ENCODE measurements at places on chromosomes 6 and 20. TPM values are rescaled to one million over a fixed set of nuclear protein-coding genes. Genes with fewer than 3 reads are reported as not detected.

Gene GINS1
- polyA plus RNA-seq = 2.4 TPM

GRCh38 chr20:584161-584970 is 25.7 kb downstream of the TCF15 start:
- no peaks in the 10 kb centered on the region for H3K27me3 ChIP-seq
- H3K36me3 ChIP-seq = no peaks in the 10 kb centered on the region
- no peak overlapping the region for H3K27ac ChIP-seq
- H3K4me3 ChIP-seq = no peak overlapping the region

DNA sequence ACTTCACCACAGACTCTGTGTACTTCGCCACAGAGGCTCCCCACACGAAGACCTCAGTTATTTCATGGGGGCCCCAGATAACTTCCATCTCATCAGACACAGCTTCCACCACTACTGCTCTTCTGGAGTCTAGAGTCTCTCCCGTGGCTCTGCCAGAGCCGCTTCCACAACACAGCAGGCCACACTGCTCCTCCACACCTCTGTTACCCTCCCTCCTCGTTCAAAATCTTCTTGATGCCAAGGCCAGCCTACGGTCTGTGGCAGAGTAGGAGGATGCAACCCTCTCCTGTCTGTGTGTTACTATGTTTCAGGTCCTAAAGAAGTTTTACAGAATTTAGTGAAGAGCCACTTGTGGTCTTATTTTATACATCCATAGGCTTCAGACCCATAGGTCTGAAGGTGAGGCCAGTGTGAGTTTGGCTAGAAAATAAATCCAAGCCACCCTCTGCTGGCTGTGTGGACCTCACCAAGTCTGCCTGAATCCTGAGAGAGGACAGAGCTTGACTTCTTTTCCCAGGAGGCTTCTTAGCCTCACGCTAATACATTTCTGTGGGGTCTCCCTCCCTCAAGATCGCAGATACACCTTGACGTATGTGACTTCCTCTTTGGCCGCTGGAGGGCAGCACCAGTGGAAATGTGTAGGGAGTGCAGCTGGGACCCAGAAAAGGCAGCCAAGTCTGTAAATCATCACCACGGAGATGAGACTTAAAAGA is 197.7 kb downstream of the FAXC start:
- H3K4me1 ChIP-seq = no peaks in the 10 kb centered on the region
- H3K27ac ChIP-seq = no peak overlapping the region
- no peaks in the 10 kb centered on the region for H3K36me3 ChIP-seq
- DNase-seq = no peak
- no peaks in the 10 kb centered on the region for H3K27me3 ChIP-seq
- no peak overlapping the region for H3K4me3 ChIP-seq

GRCh38 chr20:21921251-21921650 is 215.8 kb downstream of the PAX1 start:
- no peaks in the 10 kb centered on the region for H3K4me1 ChIP-seq
- H3K27ac ChIP-seq = no peak overlapping the region
- no peak overlapping the region for H3K4me3 ChIP-seq
- DNase-seq = no peak
- H3K27me3 ChIP-seq = no peaks in the 10 kb centered on the region

GRCh38 chr6:40668203-40668602 is 81.0 kb upstream of the LRFN2 start:
- H3K4me3 ChIP-seq = no peak overlapping the region
- no peaks in the 10 kb centered on the region for H3K27me3 ChIP-seq
- H3K27ac ChIP-seq = no peak overlapping the region
- H3K36me3 ChIP-seq = no peaks in the 10 kb centered on the region
- DNase-seq = peak; percentile 59
- no peaks in the 10 kb centered on the region for H3K4me1 ChIP-seq

DNA sequence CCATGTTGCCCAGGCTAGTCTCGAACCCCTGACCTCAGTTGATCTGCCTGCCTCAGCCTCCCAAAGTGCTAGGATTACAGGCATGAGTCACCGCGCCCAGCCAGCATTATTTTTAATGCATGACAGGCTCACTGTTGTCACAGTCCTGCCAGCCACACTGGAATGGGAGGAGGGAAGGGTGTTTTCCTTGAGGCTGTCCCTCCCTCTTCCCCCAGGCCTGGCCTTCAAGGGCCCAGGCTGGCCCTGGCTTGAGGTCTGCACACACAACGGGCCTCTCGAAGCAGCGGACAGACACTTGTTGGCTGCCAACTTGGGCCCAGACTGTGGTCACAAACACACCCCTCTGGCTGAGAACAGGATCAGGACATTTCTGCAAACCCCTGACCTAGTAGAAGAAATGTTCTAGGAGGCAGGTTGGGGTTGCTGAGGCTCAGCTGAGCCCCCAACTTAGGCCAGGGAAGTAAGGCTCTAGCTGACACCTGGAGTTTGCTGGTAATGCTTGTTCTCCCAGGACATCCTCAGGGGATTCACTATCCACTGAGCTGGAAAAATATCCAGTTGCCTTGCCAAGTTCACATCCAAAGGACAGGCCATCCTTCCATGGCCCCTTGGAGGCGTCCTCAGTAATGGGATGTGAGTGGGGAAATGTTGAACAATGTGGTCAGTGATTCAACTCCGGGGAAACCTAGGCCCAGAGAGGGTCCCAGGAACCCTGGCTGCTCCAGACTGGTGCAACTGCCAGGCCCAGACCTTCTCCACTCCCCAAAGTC is 9.9 kb downstream of the SNTA1 start:
- no peaks in the 10 kb centered on the region for H3K4me1 ChIP-seq
- no peaks in the 10 kb centered on the region for H3K36me3 ChIP-seq
- no peak for DNase-seq
- no peaks in the 10 kb centered on the region for H3K27me3 ChIP-seq

- peak within 1 kb of the TSS; percentile 60 for H3K4me3 ChIP-seq
- peaks cover 11% of the 10 kb centered on the region for H3K4me1 ChIP-seq
- peaks cover 41% of the 10 kb centered on the region for H3K27me3 ChIP-seq
These were observed at the start of gene GRIK2 for GRCh38 chr6:101393251-101393828. GRIK2 (plus strand) TSS chr6:101393708.

DNA sequence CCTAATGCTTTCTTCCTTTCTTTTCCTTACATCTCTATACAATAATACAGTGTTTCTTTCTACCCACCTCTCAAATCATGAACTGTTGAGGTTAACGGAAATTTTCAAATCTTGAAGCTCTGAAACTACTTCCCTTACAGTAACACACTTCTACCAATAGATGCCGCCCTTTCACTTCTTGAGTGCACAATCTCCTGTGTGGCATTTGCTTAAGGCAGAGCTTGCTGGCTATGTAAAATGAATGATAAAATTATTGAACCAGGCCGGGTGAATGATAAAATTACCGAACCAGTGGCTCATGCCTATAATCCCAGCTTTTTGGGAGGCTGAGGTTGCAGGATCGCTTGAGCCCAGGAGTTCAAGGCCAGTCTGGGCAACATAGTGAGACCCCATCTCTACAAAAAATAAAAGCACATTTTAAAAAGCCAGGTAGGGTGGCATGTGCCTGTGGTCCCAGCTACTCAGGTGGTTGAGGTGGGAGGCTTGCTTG is 56.8 kb downstream of the KCNS1 start:
- DNase-seq = no peak
- H3K36me3 ChIP-seq = peaks cover 12% of the 10 kb centered on the region
- peaks cover 46% of the 10 kb centered on the region for H3K4me1 ChIP-seq
- no peaks in the 10 kb centered on the region for H3K27me3 ChIP-seq

Measured in spleen (tissue), 13 donors.